NCI-H187 treated with DMSO at 0.1 percent for 48 hours (cell line): ENCODE measurements at places on chromosomes 4 and X.

DNA sequence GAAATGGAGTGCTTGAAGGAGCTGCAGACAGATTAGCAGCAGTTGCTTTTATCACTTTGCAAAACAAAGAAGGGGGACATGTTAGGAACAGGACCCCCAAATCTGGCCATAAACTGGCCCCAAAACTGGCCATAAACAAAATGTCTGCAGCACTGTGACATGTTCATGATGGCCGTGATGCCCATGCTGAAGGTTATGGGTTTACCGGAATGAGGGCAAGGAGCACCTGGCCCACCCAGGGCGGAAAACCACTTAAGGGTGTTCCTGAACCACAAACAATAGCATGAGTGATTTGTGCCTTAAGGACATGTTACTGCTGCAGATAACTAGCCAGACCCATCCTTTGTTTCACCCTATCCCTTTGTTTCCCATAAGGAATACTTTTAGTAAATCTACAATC lies 79.6 kb upstream of the GC start:
- DNase-seq = no peak

DNA sequence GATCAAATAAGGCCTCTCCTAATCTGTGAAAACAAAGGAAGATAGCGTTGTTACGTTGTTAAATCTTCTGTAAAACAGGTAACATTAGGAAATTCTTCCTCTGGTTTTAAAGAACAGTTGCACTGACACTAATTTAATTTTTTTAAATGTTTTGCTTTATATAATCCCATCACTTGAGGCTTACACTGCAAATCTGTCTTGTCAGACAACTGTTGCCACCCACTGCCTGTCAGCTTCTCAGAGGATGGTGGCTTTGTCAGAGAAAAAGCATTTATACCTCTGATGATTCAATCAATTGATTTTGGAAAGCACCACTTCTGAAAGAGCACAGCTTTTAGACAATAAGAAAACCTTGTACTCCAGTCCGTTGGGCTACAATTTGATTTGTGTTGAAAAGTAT lies 799.1 kb downstream of the FSTL5 start:
- DNase-seq = no peak

- DNase-seq = no peak
These were observed 121.9 kb upstream of the RPS6KA3 start for GRCh38 chrX:20388594-20388993.

DNA sequence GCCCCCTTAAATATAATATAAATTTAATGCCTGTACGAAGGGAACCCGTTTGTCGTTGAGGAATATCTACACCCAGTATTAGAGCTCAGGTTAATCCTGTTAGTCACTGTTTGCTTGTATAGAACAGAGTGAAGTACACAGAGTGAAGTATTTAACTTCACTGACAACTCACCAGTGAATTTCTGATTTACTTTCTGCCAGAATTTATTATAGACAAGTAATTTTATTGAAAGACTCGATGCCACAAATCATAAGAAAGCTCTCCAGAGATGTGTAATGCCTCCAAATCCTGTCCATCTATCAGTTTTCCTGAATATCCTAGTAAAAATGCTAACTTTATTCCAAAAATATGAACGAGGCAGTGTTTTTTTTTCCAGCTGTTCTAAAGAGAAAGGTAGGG lies 1.6 kb downstream of the GAB1 start:
- no peak for DNase-seq

GRCh38 chr4:3461515-3462291 lies 1.4 kb upstream of the DOK7 start:
- no peak for DNase-seq

GRCh38 chrX:154712781-154713740 lies 37.8 kb downstream of the GAB3 start:
- no peak for DNase-seq

DNA sequence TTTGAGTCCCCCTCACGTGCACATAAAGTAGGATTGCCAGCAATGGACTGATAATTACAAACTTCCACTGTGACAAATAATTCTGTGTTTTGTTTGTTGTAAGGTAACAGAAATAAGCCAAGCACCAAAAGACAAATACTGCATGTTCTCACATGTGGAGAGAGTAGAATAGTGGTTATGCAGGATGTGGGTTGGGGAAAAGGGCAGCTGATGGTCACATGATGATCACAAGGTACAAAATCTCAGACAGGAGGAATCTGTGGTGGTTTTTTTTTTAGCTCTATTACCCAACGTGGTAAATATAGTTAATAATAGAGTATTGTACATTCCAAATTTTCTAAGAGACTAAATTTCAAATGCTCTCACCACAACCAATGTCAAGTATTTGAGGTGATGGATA lies 182.3 kb downstream of the BANK1 start:
- DNase-seq = no peak

DNA sequence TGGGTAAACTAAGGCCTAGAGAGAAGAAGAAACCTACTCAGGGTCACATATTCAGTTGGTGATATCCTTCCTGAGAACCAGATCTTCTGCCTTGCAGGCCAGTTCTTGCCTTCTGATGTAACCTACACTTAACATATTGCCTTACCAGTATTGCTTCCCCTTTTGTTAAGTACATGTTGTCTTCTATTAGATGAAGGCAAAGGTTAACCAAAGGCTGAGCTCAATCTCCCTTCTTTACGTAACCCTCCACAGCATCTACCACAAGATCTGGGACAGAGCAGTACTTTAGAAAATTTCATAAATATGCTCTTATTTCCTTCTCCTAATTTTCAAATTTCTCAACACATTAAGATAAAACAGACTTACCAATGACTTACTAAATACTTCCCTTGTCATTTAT lies 474.4 kb downstream of the SH2D1A start:
- no peak for DNase-seq

- DNase-seq = no peak
These were observed 353.8 kb upstream of the HAND2 start for GRCh38 chr4:173883821-173884220.

DNA sequence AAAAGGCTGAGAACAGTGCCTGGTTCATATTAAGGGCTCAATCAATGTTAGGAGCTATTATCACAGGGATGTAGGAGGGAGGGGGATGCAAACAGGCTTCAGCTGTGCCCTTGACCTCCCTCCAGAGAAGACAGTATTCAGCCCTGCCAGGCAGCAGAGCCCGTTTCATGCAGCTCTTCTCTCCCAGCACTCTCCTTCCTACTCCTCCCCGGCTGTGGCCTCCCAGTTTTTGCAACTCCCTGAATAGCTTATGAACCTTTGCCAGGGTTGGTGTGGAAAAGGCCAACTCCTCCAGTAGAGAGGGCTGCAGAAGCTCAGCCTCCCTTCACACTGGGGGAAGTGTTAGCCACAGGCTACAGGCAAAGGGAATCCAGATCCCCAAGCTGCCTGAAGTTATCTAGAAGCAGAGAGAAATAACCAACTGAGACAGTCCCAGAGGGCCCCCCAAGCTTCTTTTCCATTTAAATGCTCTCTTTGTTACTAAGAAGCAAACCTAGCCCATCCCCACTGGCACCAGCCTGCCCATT lies 31.7 kb upstream of the APLN start:
- no peak for DNase-seq

GRCh38 chr4:111984169-111984819 lies 161.0 kb upstream of the FAM241A start:
- no peak for DNase-seq

- DNase-seq = no peak
These were observed 97.8 kb downstream of the SYTL5 start for GRCh38 chrX:38103857-38104812.

- DNase-seq = no peak
These were observed 9.3 kb upstream of the SEC24B start for GRCh38 chr4:109424093-109424841.

DNA sequence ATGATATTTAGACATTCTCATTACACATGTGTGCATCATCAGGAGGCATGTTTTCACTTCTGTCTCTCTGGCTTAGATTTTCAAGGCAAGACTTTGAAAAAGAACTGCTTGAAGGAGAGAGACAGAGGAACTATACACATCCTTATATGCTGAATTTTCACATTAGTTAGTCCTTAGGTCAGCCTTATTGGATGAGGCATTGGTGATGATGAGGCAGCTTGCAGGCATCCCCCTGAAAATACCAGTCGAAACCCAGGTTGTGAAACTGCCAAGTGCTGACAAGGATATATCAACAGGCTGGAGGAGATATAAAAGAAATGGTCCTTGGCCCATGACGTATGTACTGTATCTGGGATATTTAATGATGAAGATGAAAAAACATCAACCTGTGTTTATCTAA lies 297.2 kb upstream of the AADAT start:
- DNase-seq = no peak

- no peak for DNase-seq
These were observed 63.3 kb downstream of the SEL1L3 start for GRCh38 chr4:25799522-25799921.
